ENCODE measurements at places on chromosomes 6 and 20.

DNA sequence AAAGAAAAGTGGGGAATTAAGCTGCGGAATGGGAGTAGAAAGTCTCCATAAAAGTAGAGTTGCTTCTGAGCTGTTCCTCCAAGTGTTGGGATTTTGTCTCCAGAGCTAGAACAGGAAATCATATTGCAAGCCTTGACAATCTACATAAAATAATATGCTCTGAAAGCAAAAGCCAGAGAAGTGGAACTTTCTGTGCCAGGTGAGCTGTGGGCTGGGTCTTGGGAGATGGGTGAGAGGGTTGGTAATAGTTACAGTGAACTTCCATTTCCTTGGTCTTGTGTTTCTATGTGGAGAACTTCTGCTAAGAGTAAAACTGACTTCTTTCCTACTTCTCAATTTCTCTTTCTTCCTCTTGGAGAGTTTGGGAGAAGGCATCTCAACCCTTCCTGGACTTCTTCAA lies 6.3 kb upstream of the HMGN4 start:
- no peak for DNase-seq

DNA sequence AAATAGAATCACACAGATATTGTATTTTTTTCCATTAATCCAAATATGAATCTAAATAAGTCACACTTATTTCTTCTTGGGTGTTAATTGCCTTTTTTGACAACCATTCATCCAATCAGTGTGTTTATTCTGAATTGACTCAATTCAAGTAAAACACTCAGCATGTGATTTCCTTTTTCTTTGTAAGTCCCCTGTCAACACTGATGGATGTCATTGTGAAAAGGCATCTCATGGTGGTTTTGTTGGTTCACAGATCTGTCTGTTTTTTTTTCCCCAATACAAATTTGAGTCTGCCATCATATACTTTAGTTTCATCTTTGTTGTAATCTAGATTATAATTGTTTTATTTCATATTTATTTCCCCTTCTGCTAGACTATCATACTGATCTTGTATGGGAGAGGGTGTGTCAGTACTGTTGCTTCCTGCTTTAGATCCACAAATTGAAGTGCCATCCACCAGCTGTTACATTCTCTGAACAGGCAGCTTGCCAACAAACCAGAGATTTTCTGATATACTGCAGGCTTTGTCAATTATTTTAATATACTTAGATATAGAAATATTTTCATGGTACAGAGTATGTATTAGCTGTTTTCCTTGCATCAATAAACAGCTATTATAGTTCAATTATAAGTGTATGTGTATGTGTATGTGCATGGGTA lies 64.2 kb upstream of the FLRT3 start:
- no peak for DNase-seq

DNA sequence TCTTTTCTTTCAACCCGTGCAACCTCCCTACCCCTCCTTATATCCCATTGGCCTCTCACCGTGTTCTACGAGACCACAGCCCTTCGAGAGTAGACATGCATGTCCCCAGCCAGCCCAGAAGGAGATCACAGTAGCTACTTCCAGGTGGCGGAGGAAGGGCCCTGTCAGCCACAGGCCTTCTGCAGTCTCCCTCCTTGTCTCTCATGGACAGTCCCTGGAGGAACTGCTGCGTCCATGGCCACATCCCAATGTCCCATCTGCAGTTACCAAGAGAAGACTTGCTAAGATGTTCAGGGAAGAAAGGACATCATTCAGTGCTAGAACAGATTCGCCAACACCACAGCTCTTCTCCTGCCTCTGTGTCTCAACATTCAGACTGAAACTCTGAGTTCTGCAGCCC lies 61.6 kb upstream of the QKI start:
- no peak for DNase-seq

DNA sequence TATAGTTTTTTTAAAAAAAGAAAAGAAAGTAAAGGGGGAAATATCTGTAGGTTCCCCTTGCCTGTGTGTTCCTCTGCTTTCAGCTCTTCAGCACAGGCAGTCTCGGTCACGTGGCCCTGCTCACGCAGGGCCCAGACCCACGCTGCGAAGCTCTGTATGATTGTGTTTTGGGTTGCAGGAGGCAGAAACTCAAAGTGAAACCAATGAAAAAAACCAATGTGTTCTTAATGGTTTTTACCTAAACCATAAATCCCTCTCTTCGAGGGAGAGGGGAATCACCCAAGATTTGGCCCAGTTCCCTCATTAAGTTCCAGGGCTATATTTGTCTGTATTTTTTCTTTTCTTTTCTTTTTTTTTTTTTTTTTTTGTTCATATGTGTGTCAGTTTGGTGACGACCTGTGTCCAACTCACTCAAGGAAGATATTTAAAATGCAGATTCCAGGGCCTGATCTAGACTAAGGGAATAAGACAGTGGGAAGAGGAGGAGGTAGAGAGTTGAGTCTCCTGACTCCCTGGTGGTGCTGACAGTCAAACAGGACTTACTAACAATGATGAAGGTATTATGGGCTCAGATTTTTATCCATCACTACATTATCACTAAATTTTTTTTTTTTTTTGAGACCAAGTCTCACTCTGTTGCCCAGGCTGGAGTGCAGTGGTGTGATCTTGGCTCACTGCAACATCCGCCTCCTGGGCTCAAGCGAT lies 33.8 kb upstream of the RREB1 start:
- DNase-seq = no peak
